T-helper 9 cell (primary cell): ENCODE measurements at places on chromosomes 13 and 19.

DNA sequence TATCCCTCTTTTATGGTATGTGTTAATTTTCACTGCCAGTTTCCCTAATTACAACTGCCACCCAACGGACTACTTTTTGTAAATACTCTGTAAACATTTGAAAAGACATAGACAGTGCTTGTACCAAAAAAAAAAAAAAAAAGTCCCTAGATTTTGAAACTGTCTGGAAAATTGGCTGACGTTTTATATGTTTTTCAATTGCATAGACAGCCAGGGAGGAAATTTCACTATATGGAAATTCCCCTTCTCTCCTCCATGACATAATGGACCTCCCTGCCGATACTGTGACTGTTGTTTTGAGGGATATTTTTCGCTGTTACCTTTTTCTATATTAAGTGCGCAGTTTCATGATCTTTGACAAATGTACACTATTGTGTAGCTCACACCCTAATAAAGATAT lies 43.4 kb downstream of the C13orf42 start:
- DNase-seq, result no peak

DNA sequence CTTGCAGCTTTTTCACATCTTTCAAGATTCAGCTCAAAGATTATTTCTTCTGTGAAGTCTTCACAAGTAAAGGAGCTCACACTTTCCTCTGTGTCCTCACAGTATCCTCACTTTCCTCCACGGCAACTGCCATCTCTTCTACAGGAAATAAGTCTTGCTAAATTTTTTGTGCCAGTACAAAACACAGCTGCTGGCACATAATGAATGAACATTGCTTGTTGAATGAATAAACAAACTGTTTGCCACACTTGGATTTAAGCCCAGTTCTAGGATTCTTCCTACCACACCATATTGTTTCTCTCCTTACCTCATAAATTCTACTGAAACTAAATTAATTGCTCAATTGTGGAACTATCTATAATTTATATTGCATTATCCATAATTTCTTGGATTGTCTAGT lies 59.5 kb downstream of the RAP2A start:
- DNase-seq, result no peak

DNA sequence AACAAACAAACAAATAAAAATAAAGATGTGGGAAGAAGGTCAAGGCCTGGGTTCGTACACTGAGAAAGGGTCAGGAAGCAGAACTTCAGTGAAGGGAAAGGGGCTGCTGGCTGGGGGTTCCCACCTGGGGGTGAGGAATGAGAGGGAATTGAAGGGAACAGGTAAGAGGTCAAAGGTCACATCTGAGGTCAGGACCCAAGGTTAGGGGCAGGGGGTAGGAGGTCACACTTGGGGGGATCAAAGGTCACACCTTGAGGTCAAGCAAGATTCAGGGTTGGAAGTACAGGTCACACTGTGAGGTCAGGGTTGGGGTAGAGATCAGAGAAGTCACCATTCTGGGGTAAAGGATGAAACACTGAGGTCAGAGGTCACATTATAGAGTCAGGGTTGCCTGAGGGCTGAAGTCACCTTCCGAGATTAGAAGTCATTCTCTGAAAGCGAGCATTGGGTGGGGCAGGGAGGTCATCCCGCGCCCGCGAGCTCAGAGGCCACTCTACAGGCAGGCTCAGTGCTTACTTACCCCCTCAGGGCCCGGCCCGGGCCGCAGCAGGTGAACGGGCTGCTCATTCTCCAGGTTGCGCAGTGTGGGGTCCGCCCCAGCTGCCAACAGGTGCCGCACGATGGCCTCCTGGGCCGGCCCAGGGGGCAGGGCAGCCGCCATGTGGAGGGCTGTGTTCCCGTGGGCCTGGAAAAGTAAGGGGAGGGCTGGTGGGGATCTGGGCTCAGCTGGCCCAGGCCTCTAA lies 10.8 kb downstream of the NFKBID start:
- DNase-seq, result no peak

- DNase-seq, result no peak
Measured at GRCh38 chr13:42786715-42787114, 5.3 kb downstream of the FAM216B start.

GRCh38 chr13:26377038-26377437 lies 123.1 kb downstream of the CDK8 start:
- no peak for DNase-seq

GRCh38 chr13:23458989-23459388 lies 25.5 kb upstream of the SACS start:
- DNase-seq, result no peak

DNA sequence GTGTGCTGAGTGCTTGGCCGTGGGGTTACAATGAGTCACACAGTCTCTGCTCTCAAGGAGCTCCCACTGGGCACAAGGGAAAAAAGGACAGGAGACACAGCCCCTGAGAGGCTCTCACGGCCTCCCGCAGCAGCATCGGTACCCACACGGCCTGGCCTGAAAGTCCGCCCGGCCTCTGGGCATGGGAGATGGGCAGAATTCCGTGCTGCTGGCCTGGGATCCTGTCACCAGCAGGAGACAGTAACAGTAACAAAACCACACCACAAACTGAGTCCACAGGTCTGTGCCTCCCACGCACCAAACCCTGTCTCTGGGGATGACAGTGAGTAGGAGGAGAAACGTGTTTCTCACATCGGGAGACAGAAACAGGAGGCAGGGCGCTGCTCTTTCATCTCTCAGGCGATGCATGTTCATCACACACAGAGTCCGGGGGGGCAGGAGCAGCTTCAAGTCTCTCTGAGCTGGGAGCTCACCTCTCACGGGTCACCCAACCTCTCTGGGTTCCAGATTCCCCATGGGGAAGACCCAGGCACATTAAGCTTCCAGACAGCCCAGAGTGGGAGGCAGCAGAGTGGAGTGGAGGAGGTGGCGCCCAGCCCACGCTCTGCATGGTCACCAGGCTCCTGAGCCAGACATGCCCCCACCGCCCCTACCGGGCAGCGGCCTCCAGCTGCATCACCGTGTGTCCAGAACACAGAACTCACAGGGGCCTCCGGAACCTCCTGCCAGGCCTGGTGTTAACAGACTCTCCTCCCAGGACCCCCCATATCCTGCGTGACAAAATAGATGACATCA lies 124.7 kb upstream of the VSTM2B start:
- DNase-seq, result no peak

- DNase-seq, result no peak
Measured at GRCh38 chr13:51765142-51765515, 38.8 kb downstream of the DHRS12 start.
